Stimulated activated CD8-positive, alpha-beta memory T cell treated with anti-CD3 and anti-CD28 coated beads, Interleukin-4, amount 100 ng/mL, for 1 hour (primary cell): ENCODE measurements at places on chromosomes 16 and 17.

- no peak for DNase-seq
Measured at GRCh38 chr16:7372095-7372494, 39.5 kb downstream of the RBFOX1 start.

- no peak for DNase-seq
Measured at GRCh38 chr16:57709663-57710062, 15.1 kb downstream of the DRC7 start.

DNA sequence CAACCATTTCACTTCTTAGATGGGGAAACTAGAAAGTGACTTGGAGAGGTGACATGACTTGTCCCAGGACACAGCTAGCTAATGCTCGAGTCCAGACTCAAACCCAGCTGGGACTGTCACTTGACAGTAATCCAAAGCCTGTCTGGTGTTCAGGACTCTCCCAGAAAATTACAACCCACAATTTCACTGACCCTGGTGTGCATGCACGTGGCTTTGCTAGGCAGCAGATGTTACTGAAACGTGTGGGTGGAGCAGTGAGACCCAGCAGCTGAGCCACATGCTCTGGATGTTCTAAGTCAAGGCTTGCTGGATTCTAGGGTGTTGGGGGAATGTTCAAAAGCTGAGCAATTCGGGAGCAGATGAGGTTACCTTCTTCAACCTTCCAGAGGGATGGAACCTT is 364.6 kb downstream of the GRIN2A start:
- no peak for DNase-seq

- no peak for DNase-seq
Measured at GRCh38 chr17:17493986-17494466, 2.2 kb downstream of the RASD1 start.

GRCh38 chr17:28160610-28161009 is 118.1 kb downstream of the NLK start:
- DNase-seq: no peak

GRCh38 chr16:57755726-57756423 is 20.3 kb downstream of the KATNB1 start:
- DNase-seq: no peak

DNA sequence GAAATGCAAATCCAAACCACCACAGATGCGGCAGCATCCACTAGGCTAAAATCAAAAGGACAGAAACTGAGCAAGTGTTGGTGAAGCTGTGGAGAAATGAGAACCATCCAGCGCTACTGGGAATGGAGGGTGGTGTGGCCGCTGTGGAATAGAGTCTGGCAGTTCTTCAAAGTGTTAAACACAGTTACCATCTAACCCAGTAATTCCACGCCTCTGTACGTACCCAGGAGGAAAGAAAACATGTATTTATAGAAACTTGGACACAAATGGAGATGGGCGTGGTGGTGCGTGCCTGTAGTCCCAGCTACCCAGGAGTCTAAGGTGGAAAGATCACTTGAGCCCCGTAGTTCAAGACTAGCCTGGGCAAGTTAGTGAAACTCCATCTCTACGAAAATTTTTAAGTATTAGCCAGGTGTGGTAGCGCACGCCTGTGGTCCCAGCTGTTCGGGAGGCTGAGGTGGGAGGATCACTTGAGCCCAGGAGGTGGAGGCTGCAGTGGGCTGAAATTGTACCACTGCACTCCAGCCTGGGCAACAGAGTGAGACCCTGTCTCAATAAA is 11.6 kb downstream of the SLC25A10 start:
- no peak for DNase-seq

DNA sequence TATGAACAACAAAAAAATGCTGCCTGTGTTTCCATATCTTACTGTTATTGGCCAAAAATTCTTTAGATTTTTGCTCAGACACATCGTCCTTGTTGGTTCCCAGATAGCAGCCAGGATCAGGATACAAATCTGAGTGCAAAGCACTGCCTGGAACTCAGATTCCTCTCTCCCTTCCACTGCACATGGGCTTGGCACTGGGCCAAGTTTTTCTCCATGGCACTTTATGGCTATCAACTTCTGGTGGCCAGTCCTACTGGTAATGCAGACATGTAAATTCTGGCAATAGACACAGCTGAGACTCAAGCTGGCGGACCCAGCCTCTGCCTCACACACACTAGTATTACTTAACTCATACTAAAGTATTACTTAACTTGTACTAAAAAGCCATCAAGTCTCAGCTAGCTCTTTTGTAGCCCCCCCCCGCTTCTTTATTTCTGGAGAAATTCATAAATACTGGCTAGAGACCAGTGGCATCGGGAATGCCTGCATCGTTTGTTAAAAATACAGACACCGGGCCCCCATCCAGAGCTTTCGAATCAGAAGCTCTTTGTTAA is 181.2 kb upstream of the COX10 start:
- no peak for DNase-seq

GRCh38 chr17:42774066-42774745 is 957 bp downstream of the VPS25 start:
- DNase-seq: no peak

- DNase-seq: no peak
Measured at GRCh38 chr17:78127239-78127887, 1.2 kb downstream of the TMC6 start.

DNA sequence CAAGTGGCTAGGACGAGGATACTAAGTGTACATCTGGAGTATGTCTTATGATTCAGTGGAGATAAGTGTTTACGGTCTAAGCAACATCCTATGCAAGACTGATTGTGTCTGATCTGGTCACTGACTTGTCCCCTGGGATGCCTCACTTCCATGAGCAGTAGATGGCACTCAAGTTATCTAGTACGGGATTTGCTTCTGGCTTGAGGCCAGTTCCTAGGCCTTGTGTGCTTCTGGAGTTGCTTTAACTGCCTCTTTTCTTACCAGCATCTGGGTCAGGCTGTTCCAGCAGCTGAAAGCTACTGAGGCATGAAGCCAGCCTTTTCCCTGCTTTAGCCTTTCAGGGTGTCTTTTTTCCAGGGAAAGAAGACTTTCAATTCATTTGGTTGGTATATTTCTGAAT is 23.0 kb downstream of the SUPT6H start:
- no peak for DNase-seq

DNA sequence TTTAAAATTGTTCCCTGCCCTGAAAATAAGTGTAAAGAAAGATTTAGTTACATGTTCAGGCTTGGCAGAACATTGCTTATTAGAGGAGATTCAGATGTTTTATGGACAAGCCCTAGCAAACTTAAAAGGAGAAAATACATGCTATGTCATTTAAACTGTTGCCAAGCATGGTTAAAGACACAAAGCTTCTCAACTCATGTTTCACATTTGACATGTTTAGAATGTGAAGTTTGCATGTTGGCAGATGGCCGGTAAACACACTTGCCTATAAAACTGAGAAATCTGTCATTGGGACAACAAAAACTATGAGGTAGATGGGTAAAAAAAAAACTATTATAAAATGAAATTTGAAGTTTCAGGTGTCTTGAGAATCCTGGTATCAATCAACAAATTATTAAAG is 5.8 kb downstream of the KRTAP29-1 start:
- DNase-seq: no peak

DNA sequence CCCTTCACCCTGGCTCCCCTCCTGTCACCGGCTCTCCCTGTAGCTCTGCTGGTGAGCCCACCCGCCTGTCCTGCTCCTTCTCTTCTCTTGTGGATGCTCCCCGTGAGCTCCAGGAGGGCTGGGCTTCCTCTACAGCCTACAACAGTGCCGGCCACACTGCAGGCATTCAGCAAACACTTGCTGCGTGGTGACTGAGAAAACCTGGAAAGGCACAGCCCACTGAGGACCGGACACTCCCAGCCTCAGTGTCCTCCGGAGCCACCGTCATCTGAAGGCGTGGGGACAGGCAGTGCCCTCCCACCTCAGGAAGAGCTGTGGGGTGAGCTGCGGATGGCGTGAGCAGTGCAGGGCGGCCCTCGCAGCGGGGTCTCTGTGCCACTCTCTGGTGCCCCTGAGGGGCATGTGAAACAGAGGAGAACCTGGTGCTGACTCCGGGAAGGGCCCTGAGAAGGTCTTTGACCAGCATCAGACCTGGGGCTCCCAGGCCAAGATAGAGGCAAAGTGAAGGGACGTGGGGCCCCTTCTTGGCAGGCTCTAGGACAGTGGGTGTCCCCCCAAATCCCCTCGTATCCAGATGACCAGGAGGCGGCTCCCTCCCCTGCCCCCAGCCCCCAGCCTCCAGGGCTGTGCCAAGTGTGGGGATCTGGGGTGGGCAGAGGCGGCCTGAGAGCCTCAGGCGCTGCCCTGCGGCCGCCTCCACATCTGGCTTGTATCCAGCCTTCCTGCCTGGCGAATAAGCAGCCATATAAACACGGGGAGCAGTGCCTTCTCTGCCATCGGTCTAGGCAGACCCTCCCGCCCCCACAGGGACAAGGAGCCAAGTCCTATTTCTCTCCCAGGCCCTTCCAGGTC is 44.0 kb upstream of the PABPN1L start:
- no peak for DNase-seq

GRCh38 chr16:50238868-50239301 is 27.5 kb upstream of the ADCY7 start:
- no peak for DNase-seq

GRCh38 chr16:57991551-57992059 is 8.9 kb downstream of the ZNF319 start:
- DNase-seq: no peak

GRCh38 chr16:68487669-68488068 is 39.4 kb upstream of the SMPD3 start:
- no peak for DNase-seq

GRCh38 chr17:12591021-12591735 is 74.5 kb upstream of the MYOCD start:
- no peak for DNase-seq

- no peak for DNase-seq
Measured at GRCh38 chr17:50053654-50053960, 2.3 kb upstream of the ITGA3 start.

DNA sequence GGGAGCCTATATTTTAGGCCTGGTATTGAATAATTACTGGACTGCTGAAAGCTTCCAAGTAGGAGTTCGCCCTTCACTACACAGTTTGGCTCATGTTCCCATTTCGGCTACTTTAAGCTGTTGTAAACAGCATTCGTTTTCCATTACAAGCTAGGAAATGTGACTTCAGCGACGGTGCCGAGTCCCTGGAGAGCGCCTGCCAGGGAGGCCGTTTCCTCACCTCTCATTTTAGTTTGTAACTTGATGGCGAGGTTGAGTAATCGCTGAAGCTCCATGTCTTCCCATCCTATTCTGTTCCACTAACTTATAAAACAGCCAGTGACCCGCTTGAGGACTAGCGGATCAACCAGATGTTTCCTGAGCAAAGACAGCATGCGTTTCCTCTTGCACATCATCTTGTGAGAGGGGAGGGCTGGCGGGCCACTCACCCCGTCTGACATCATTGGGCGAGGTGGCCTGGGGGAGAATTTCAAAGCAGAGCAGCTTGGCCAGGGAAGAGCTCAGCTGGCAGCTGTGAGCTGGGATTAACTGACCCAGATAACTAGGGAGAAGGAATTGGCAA is 32.9 kb downstream of the PCTP start:
- DNase-seq: no peak

GRCh38 chr17:77356690-77357201 is 216.0 kb downstream of the SEC14L1 start:
- DNase-seq: no peak

DNA sequence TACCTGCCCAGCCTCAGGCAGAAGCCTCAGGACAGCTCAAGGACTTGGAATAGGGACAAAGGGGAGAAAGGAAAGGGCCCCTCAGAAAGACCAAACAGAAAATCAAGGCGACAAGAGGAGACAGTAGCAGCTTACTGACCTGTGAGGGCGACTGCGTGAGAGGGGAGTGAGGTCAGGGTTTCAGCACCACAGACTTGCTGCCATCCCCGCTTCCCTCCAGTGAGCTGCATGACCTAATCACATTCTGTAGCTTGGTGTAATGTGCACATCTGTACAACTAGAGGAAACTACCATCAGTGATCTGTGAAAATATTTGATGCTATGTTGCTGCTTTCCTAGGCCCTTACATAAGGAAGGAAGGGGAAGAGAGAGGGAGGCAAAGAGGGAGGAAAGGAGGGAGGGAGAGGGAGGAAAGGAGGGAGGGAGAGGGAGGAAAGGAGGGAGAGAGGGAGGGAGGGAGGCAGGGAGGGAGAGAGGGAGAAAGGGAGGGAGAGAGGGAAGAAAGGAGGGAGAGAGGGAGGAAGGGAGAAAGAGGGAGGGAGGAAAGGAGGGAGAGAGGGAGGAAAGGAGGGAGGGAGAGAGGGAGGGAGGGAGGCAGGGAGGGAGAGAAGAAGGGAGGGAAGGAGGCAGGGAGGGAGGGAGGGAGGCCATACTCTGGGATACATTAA is 404.9 kb upstream of the CDH5 start:
- DNase-seq: no peak

DNA sequence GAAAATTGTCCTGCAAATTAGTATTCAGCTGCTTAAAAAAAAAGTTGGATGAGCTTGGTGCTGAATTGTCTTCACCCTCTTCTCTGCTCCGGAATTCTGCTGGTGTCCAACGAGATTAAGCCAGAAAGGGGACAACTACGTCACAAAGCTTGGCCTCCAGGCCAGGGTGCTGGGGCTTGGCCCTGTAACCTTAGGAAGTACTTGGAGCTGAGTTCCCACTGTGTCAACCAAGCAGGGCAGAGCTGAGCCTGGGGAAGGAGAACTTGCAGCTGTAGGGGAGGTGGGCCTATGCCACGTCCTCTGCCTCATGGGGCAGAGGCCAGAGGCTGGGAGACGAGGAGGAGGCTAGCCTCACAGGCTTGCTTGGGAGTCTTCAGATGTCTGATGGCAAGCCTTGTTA is 71.2 kb downstream of the CLEC16A start:
- DNase-seq: no peak

- no peak for DNase-seq
Measured at GRCh38 chr16:58515871-58516767, 802 bp downstream of the SETD6 start.

GRCh38 chr16:81242977-81243618 is 4.6 kb downstream of the BCO1 start:
- no peak for DNase-seq

DNA sequence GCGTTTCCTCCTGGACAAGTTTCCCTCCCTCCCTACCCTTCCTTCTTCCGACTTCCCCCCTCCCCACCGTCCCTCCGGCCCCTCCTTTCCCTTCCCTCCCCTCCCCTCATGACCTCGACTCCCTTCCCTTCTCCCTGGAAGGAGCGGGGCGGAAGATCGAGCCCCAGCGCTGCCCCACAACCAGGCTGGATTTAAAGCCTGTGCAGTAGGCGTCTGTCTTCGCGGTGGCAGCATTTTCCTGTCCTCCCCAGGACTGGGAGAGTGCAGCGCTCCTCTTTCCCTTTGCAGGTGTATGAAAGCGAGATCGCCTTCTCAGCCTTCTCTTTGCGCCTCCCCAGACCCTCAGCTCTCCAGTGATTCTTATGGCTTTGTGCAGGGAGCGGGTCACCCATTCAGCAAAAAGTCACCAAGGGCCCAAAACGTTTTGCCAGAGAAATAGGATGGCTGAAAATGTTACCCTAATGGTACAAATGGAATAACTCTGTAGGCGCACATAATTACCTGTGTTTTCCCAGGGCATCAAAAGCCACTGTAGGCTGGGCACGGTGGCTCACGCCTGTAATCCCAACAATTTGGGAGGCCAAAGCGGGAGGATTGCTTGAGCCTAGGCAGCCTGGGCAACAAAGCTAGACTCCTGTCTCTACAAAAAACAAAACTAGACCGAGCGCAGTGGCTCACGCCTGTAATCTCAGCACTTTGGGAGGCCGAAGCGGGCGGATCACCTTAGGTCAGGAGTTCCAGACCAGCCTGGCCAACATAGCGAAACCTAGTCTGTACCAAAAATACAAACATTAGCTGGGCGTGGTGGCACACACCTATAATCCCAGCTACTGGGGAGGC is 40.8 kb downstream of the SLFN12L start:
- DNase-seq: no peak
